ENCODE measurements at places on chromosomes 3 and 15.

GRCh38 chr3:15875016-15875689 is 77.4 kb upstream of the ANKRD28 start:
- DNase-seq = no peak

GRCh38 chr3:42979044-42979972 is at the start of gene GASK1A:
GASK1A (plus strand) TSS chr3:42979311; CDS start chr3:42979643, 332 bp downstream.
- no peak for DNase-seq

- no peak for DNase-seq
These were observed 420.6 kb downstream of the MECOM start for GRCh38 chr3:169242708-169243513.

DNA sequence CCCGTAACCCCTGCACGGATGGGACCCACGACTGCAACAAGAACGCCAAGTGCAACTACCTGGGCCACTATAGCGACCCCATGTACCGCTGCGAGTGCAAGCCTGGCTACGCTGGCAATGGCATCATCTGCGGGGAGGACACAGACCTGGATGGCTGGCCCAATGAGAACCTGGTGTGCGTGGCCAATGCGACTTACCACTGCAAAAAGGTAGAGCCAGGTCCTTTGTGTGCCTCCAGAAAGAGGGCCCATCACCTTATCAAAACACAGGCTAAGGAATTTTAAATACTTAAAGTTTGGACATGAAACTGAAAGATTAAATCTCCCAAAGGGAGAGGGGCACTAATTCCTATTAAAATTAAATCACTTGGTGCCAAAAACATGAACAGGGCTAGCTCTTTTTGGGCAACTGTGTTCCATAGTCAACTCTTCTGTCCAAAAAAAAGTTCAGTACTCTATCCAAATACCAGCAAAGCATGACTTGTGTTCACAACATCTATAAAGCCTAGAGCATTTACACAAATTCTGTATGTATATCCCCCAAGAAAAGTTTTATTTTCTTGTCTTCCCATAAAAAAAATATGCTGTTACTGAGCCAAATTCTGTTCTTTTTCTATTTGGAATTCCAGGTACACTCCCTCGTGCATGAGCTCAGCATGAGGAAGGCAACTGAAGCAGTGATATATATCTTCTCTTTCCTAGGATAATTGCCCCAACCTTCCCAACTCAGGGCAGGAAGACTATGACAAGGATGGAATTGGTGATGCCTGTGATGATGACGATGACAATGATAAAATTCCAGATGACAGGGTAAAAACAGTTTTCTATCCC is 9.2 kb downstream of the THBS1 start:
- no peak for DNase-seq

- no peak for DNase-seq
These were observed 109.6 kb downstream of the PLD1 start for GRCh38 chr3:171700653-171701052.

DNA sequence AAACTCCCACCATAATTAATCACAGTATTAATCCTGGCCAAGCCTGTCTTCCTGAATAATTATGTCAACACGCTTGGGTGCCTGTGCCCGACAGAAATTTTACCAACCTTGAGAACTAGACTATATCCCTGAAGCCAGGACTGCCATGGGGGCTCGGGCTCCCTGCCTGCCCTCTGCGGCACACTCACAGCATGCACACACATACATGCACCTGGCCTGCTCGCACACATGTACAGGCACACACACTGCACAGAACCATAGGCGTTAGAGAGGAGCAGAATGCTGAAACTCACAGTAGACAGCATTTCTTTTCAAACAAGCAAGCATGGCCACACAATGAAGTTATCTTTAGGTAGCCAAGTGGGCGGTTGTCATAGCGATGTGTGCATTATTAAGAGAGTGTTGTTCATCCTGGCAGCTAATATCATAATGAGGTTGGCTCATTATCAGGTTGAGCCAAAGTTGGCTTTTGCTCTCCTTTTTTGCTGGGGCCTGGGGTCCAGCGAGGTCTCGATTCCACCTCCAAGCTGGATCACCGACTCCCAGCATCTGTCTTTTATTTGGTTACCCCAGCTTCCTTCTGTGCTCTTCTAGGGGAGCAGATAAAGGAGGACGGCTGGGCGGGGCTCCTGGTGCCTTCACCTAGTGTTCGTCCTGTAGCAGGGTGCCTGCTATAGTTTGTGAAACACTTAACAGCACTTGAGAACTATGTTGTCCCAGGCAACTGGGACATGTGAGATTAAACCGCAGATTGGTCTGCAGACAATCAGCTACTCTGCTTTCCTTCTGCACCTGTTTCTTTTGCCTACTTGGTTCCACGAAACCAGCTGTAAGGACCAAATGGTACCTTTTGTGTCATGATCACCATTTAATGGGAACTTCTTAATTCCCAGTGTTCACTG is 91.4 kb downstream of the ZNF621 start:
- DNase-seq = no peak

Measured in SW 1271 (cell line).